ENCODE measurements at places on chromosomes 3 and 15.

DNA sequence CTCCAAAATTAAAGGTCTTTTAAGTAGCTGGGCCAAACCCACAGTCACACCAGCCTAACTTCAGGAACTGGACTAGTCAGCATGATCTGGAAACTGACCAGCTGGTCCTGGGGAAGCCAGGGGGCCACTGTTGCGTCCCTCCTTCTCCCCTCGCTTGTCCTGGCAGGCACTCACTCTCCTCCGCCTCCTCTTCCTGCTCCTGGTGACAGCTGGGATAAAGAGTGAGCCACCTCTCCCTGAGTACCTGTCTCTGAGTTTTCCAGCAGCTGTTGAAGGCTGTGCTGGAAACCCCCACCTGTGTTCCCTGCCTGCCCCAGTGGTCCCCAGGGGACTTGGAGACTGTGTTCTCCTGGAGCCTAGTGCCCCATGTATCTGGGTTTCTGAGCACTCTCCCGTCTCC lies 56.0 kb downstream of the FGD5 start:
- DNase-seq, result no peak

DNA sequence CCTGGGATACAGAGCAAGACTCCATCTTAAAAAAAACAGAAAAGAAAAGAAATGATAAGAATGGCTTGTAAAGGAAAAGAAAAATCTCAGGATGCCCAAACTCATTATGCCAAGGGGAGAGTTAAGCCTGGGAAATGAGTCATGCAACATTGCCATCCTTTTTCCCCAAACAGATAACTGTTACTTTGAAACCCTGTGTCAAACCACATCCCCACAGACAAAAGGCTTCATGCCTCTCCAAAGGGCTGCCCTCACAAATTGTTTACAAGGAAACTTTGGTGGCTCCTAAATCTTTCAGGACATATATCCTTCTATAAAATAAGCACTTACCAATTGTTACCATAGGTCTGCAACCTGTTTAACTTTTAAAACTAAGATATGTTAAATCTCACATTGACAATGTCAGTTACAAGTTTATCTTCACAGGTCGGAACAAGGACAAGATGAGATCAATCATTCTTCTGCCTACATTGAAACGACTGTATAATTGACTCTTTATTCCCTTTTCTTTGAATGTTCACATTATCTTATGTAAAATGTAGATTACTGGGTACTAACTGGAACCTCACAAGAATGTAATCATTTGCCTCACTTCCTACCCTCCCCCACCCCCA lies 18.6 kb upstream of the SENP7 start:
- no peak for DNase-seq

- DNase-seq, result no peak
Measured at GRCh38 chr15:41907141-41907540, 13.3 kb upstream of the SPTBN5 start.

DNA sequence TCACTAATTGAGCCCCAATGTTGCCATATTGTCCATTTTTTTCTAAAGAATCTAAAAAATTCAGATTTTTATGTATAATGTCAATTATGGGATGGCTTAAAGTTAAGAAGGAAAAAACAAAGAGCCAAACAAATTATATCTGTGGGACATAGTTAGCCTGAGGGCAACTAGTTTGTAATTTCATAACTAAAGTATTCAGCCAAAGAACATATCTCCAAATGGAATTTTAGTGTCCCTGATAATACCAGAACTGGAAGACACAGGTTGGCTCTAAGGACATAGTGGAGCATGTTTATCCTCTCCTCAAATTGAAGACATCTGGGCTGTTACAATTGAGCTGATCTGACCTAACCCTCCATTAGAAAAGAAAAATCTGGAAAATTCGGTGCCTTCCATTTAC lies 144.2 kb downstream of the IL1RAP start:
- no peak for DNase-seq

DNA sequence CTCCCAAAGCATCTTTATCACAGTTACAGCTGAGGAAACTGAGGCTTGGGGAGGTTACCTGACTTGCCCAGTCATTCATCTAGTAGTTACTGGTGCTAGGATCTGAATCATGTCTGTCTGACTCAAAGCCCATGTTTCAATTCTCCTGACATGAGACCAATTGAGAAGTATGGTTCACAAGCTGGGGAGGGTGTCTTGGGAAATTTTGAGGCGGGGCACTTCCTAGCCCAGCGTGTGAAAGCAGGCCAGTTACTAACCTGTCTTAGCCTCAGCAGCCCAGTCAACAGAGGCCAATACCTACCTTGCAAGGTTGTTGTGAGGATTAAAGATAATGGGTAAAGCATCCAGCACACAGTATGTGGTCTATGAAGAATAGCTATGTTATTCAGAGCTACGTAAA lies 37.0 kb downstream of the CLDN18 start:
- no peak for DNase-seq

- DNase-seq, result no peak
Measured at GRCh38 chr3:15754047-15754446, 43.7 kb downstream of the ANKRD28 start.

- no peak for DNase-seq
Measured at GRCh38 chr3:128408693-128409623, 57.7 kb downstream of the DNAJB8 start.

- no peak for DNase-seq
Measured at GRCh38 chr15:35305031-35305550, 220.0 kb upstream of the NANOGP8 start.

- DNase-seq, result no peak
Measured at GRCh38 chr3:143237077-143237627, 117.6 kb downstream of the CHST2 start.

GRCh38 chr3:127107002-127107401 lies 85.9 kb upstream of the PRR23E start:
- DNase-seq, result no peak

- DNase-seq, result peak; percentile 43
Measured at GRCh38 chr3:72679540-72680198, 168.6 kb downstream of the SHQ1 start.

DNA sequence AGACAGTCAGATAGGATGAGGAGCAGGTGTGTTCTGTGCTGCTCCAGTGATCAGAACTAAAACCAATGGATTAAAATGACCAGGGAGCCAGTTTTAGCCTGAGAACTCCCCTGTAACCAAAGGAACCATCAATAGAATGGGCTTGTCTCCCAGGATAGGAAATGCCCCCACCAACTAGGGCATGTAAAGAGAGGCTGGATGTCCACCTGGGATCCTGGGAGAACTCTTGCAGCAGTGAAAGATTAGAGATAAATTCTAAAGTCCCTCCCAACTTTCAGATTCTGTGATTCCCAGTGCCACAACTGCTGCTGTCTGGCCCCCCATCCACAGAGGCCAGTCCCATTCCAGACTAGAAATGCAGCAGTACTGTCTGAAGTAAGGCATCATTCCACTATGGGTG lies 33.8 kb downstream of the HDC start:
- DNase-seq, result no peak

- DNase-seq, result no peak
Measured at GRCh38 chr15:39497016-39497758, 83.7 kb upstream of the THBS1 start.

DNA sequence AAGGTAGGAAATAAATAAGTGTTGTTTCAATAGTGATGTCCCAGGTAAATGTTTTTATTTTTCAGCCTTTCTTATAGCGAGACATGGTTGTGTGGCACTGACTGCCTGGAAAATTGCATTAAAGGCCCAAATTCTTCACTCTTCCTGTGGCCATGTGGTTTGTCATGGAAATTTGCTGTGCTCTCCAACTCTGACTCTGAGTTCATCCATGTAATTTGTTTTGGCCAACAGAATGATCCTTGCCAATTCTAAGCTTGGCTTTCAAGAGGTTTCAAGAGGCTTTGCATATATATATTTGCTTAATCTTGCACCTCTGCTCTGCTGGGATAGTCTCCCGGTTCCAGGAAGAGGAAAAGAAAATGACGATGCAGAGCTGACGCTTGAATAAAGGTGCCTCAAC lies 107.5 kb upstream of the ARHGEF26 start:
- no peak for DNase-seq
